Hypothalamus (tissue), 51 donors: ENCODE measurements at places on chromosomes 12 and 14.

DNA sequence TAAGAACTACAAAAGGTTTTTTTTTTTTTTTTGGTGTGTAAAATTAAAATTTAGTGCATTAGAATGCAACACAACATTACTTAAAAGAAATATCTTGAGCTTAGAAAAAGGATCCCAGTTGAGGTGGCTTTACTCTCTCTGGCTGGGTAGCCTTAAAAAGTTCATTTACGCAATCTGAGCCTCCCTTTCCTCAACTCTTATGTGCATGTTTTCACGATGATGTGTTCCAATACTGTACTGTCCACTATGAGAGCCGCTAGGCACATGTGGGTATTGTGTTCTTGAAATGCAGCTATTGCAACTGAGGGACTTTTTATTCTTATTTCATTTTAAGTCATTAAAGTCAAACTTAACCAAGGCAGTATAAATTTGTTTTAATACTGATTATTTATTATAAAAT, 460.9 kb upstream of the SYT1 start:
- DNase-seq = no peak

- DNase-seq = no peak
These were observed 606.1 kb downstream of the SLC16A7 start for GRCh38 chr12:60201891-60202290.

DNA sequence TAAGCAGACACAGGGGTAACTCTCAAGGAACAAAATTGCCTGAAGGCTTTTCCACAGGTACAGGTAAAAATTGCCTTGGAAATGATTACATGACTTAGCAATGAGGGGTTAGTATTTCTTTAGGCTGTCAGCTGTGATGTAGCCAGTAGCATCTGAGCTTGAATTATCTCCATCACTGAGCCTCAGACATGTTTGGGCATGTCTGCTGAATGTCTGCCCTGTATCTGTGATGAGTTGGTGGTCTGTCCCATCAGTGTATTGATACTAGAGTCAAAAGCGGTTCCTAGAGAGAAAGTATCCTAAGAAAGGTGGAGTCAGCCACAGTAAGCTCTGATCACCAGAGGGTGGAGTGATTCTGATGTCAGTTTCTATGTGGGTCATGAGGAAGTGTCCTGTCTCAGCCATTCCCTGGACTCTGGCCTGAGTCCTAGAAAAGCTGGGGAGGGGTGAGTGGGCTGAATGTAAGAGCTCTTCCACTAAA, 16.3 kb downstream of the AKAP6 start:
- no peak for DNase-seq

DNA sequence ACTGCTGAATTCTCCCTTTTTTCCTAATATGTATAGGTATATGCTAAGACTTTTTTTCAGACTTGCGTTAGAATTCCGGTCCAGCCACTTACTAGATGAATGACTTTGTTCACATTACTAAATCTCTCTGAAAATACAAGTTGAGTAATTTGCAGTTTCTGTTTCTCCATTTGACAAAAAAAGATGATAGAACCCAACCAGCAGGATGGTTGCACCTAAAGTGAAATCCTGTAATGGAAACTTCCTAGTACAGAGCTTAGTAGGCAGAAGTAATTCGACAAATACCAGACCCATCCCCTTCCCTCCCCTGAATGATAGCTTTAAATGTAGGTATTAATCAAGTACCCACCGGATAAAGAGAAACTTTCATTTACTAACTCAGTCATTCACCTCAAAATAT, 113.6 kb upstream of the RAP1B start:
- DNase-seq = no peak
